ENCODE measurements at places on chromosomes 12 and 14.
A peak's percentile ranks its signal among the peaks of the same experiment; 100 is the strongest.

DNA sequence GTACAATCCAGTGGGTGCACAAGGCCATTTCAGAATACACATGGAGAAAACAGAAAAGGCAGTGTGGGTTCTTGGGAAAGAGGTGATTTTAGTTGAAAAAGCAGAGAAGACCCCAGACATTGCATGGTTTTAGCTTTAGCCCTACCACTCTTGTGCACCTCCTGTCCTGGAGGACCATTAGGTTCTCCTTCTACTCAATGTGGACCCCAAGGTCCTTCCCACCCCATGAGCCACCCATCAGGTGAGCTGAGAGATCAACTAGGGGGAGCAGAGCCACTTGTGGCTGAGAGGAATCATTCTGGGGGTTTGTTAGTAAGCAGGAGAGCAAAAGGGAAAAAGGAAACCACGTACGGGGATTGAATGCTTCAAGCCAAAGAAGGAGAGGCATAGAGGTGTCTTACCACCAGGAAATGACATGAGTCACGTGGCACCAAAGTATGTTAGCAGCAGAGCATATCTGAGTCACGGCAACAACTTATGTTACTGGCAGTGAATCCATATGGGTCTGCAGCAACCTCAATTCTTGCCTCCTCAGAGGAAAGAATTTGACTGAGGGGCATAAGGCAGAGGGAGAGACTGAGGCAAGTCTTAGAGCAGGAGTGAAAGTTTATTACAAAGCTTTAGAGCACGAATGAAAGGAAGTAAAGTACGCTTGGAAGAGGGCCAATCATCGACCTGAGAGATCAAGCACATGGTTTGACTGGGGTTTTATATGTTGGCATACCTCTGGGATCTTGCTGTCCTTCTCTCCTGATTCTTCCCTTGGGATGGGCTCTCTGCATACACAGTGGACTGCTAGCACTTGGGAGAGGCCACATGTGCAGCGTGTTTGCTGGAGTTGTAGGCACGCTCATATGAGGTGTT lies 73.9 kb downstream of the HSD17B6 start:
- H3K27me3 ChIP-seq = no peaks in the 10 kb centered on the region
- H3K27ac ChIP-seq = no peak overlapping the region
- no peak for DNase-seq
- H3K4me1 ChIP-seq = peaks cover 4% of the 10 kb centered on the region

DNA sequence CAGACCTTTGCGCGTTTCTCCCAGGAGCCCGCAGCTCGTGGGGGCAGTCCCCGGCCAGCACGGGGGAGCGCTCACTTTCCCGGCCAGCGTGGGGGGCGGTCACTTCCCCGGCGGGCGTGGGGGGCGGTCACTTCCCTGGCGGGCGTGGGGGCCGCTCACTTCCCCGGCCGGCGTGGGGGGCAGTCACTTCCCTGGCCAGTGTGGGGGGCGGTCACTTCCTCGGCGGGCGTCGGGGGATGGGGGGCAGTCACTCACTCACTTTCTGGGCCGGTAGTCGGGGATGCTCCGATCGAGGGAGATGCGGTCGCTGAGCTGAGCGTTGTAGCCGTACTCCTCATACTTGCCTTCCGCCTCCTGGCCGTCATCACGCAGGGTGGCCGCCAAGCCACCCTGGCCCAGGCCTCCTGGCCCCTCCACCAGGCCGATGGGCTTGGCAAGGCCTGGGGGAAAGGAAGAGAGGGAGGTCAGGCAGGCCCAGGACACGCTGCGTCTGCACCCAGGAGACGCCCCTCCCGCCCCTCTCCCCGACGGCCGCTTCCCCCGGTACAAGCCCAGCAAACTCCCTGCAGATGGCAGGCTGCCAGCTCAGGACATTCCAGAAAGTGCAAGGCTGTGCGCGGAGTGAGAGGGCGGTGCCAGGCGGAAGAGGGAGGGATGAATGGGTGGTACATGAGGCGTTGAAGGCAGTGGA lies 43.3 kb downstream of the GALNT9 start:
- no peak overlapping the region for H3K27ac ChIP-seq
- DNase-seq = peak; percentile 67
- H3K4me1 ChIP-seq = peaks cover 8% of the 10 kb centered on the region
- peak overlapping the region; percentile 13 for H3K4me3 ChIP-seq
- H3K27me3 ChIP-seq = peaks cover 86% of the 10 kb centered on the region

DNA sequence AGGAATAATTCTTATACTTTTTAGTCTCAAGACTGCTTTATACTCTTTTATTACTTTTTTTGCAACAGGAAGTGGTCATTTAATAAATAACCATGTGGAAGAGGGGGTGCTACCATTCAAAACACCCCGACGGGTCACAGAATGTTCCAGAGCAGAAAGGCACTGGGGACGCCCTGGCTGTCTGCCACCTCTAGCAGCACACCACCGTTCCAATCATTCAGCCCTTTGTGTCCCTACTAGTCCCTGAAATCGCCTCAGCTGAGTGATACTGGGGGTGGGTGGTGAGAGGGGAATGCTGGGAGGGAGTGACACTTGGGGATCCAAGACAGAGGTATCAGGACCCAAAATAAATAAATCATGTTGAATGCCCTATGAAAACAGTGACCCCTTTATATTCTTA lies 52.4 kb downstream of the MON2 start:
- DNase-seq = no peak
- no peak overlapping the region for H3K27ac ChIP-seq
- no peaks in the 10 kb centered on the region for H3K27me3 ChIP-seq
- no peaks in the 10 kb centered on the region for H3K36me3 ChIP-seq

- no peak overlapping the region for H3K27ac ChIP-seq
- no peak overlapping the region for H3K4me3 ChIP-seq
- H3K36me3 ChIP-seq = no peaks in the 10 kb centered on the region
These were observed 31.9 kb upstream of the CHGA start for GRCh38 chr14:92890830-92891588.

GRCh38 chr14:47675466-47676314 lies at the start of gene MDGA2:
MDGA2 (minus strand) TSS chr14:47675605.
- no peak within 1 kb of the TSS for H3K27ac ChIP-seq
- no peaks in the 10 kb centered on the region for H3K36me3 ChIP-seq
- no peak for DNase-seq
- peaks cover 56% of the 10 kb centered on the region for H3K27me3 ChIP-seq

GRCh38 chr14:87049950-87050349 lies 943.0 kb downstream of the GALC start:
- H3K4me3 ChIP-seq = no peak overlapping the region
- no peaks in the 10 kb centered on the region for H3K36me3 ChIP-seq
- no peaks in the 10 kb centered on the region for H3K4me1 ChIP-seq
- DNase-seq = no peak
- no peaks in the 10 kb centered on the region for H3K27me3 ChIP-seq

- H3K4me3 ChIP-seq = no peak overlapping the region
- no peaks in the 10 kb centered on the region for H3K27me3 ChIP-seq
- H3K27ac ChIP-seq = peak overlapping the region; percentile 86
- H3K36me3 ChIP-seq = no peaks in the 10 kb centered on the region
These were observed 17.1 kb downstream of the POMT2 start for GRCh38 chr14:77303417-77304156.

DNA sequence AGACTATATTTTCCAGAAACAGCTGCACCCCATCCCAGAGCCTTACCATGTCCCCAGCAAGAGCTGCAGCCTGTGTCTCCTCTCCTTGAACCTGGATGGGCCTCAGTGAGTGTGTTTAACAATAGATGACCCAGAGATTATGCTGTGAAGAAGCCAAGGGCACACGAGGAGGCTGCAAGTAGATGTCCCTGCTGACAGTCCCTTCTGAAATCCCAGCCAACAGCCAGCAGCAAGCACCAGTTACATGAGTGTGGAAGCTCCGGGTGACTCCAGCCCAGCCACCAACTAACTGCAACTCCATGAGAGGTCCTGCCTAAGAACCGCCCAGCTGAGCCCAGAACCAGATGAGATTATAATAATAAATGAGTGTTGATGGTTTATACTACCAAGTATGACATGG lies 191.7 kb downstream of the BCL11B start:
- DNase-seq = no peak
- no peaks in the 10 kb centered on the region for H3K36me3 ChIP-seq
- H3K4me3 ChIP-seq = no peak overlapping the region
- H3K27ac ChIP-seq = no peak overlapping the region
- no peaks in the 10 kb centered on the region for H3K27me3 ChIP-seq

- no peak overlapping the region for H3K27ac ChIP-seq
- H3K36me3 ChIP-seq = no peaks in the 10 kb centered on the region
- H3K4me3 ChIP-seq = no peak overlapping the region
- H3K4me1 ChIP-seq = no peaks in the 10 kb centered on the region
- H3K27me3 ChIP-seq = no peaks in the 10 kb centered on the region
These were observed 1093.3 kb downstream of the SLC16A7 start for GRCh38 chr12:60689137-60689536.

- H3K4me1 ChIP-seq = no peaks in the 10 kb centered on the region
- no peak overlapping the region for H3K4me3 ChIP-seq
- DNase-seq = no peak
These were observed 91.6 kb upstream of the FERMT2 start for GRCh38 chr14:53042480-53042879.

- no peak overlapping the region for H3K27ac ChIP-seq
- H3K27me3 ChIP-seq = no peaks in the 10 kb centered on the region
- DNase-seq = no peak
- no peaks in the 10 kb centered on the region for H3K4me1 ChIP-seq
- H3K36me3 ChIP-seq = no peaks in the 10 kb centered on the region
These were observed 164.1 kb downstream of the SRGAP1 start for GRCh38 chr12:64008596-64008995.

DNA sequence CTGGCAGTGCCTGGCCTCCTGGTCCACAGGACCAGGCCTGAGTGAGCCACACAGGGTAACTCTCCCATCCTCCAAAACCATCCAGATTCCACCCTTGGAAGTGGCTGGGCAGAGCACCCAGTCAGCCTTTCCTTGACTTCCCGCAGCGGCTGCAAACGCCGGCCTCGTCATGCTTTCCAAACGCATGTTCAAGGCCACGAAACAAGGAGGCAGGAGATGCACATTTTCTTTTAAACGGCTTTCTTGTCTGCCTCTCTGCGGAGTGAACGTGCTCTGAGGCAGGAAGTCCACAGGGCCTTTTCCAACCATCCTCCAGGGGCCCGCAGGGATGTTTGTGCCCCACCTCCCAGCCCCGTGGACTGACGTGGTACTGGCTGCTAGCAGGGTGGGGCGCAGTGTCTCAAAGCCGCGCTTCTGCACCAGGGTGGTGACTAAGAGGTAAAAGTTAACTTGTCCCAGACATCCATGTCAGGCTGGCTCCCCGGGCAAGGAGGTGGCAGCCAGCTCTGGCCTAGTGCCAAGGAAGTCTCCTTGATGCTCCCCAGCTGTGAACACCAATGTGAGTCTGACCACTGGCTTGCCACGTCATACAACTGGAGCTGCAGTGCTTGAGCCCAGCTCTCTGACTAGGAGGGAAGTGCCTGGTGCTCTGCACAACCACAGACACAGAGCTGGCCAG lies 45.0 kb downstream of the KCNA5 start:
- no peaks in the 10 kb centered on the region for H3K27me3 ChIP-seq
- no peak overlapping the region for H3K27ac ChIP-seq
- no peak overlapping the region for H3K4me3 ChIP-seq
- H3K36me3 ChIP-seq = no peaks in the 10 kb centered on the region

GRCh38 chr12:27787559-27787958 lies 7.5 kb upstream of the MANSC4 start:
- H3K27ac ChIP-seq = no peak overlapping the region
- DNase-seq = no peak
- H3K36me3 ChIP-seq = no peaks in the 10 kb centered on the region
- no peaks in the 10 kb centered on the region for H3K27me3 ChIP-seq
- no peaks in the 10 kb centered on the region for H3K4me1 ChIP-seq

- DNase-seq = peak; percentile 66
- H3K27me3 ChIP-seq = no peaks in the 10 kb centered on the region
- no peaks in the 10 kb centered on the region for H3K4me1 ChIP-seq
- H3K4me3 ChIP-seq = peak overlapping the region; percentile 6
These were observed 117.7 kb downstream of the PRKCH start for GRCh38 chr14:61438860-61439765.

Measured in breast epithelium (tissue), 4 donors.